ENCODE measurements at places on chromosomes 4 and X.
A peak's percentile ranks its signal among the peaks of the same experiment; 100 is the strongest.

- no peak for DNase-seq
Observed at GRCh38 chr4:100269446-100269845, 79.2 kb upstream of the DDIT4L start.

GRCh38 chr4:39205000-39205399, 22.7 kb downstream of the WDR19 start:
- DNase-seq, result no peak

- DNase-seq, result peak; percentile 15
Observed at GRCh38 chrX:48696909-48697727, 584 bp downstream of the SUV39H1 start.

DNA sequence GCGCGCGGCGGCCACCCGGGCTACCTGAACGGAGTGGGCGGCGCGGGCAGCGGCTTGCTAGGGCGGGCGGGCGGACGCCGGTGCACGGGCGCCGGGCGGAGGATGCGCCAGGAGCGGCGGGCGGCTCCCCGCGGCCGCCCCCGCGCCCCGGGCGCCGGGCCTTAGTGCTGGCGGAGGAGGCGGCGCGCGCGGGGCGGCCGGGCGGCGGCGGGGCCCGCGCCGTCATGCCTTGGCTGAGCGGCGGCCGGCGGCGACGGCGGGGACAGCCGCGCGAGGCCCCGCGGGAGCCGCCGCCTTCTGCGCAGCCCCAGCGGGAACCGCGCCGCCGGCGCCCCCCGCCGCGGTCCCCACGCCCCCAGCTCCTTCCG, 48.2 kb downstream of the CLDN34 start:
- DNase-seq, result no peak

- peak; percentile 52 for DNase-seq
Observed at GRCh38 chrX:155056877-155057792, 13.8 kb downstream of the CMC4 start.

DNA sequence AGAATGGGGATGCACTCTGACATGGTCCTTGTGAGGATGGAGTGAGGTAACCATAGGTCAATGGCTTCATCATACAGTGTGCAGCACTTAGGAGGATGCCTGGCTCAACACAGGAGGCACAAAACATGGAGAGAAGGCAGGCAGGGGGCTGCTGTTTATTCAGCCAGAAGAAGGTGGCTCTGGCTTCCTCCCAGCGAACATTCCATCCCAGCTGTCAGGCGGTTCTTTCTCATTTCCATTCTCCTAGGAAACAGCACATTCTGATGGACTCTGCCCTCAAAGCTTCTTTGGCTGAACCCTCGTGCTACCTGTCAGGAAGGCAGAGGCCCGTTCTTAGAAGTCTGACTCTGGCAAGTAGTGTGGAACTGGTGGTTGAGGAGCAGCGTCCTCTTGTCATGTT, 18.6 kb downstream of the STK32B start:
- no peak for DNase-seq

DNA sequence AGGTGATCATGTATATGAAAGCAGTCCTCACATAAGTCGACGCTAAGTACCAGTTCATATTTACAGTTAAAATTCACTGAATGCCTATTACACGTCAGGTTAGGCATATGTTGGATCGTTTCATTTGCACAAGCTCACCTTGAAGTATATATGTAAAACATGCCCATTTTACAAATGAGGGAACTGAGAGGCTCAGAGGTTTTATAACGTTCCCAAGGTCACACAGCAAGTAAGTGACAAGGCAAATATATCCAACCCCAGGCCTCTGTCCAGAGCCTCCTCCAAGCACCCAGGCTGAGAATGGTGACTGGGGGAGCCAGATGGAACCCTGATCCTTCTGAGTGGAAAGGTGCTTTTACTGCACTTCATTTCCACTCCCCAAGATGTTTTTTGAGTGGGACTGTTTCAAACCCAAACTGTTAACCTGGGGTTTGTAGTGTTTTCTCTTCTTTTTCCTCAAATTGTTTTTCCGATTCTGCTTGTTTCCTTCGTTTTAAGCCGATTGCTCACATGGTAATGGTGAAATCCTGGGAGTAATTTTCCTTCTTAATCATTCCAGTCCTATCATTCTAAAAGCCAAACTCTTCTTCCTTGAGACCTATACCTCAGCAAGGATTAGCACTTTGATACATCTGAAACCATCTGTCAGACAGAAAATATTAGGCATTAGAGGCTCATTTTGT, 791 bp downstream of the SMIM20 start:
- DNase-seq, result no peak

DNA sequence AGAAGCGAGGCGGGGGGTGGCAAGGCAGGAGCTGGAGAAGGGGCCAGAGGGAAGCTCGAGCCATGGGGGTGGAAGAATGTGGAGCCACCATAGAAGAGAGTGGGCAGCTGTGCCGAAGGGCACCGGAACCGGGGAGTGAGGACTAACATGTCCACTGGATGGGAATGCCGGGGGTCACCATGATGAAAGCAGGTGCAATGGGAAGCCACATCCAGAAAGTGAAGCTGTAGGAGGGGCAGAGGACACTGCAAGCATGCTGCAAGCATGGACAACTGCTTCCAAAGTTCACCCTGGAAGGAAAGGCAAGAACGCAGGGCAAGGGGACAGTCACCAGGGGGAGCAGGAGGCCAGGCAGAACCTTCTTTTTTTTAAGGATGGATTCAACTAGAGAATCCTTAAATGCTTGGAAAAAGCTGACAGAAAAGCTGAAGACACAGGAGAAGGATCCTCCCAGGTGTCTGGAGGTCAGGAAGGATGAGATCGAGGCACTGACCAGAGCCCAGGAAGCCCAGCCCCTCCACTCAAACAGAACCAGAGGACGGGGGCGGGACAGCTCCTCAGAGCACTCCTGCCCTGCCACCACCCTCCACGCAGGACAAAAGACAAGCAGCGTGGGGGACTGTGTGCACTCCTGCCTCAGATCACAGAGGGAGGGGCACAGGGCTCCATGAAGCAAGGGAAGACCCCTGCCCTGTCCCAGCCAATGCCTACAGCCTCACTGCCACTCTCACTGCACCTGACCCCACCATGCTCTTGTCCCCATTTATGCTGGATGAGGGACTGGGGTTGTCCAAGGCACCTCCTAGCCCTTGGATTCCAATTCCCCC, 169.2 kb downstream of the AFAP1 start:
- DNase-seq, result no peak

DNA sequence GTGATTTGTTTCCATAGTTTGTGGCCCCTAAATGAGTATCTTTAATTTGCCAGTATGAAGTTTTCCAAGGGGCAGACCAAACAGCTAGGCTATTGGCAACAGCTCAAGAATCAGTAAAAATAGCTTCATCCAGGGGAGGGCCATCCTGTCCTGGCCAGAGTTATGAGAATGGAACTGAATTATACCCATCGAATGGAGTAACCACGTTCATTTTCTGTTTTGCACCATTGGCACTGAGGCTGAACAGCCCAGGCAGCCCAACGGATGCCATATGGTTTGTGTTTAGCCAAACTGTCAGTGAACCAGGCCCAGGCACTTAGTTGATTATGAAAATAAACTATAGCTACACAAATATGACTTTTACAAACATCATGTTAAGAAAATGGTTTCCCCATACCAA, 17.7 kb upstream of the ASB5 start:
- DNase-seq, result no peak

DNA sequence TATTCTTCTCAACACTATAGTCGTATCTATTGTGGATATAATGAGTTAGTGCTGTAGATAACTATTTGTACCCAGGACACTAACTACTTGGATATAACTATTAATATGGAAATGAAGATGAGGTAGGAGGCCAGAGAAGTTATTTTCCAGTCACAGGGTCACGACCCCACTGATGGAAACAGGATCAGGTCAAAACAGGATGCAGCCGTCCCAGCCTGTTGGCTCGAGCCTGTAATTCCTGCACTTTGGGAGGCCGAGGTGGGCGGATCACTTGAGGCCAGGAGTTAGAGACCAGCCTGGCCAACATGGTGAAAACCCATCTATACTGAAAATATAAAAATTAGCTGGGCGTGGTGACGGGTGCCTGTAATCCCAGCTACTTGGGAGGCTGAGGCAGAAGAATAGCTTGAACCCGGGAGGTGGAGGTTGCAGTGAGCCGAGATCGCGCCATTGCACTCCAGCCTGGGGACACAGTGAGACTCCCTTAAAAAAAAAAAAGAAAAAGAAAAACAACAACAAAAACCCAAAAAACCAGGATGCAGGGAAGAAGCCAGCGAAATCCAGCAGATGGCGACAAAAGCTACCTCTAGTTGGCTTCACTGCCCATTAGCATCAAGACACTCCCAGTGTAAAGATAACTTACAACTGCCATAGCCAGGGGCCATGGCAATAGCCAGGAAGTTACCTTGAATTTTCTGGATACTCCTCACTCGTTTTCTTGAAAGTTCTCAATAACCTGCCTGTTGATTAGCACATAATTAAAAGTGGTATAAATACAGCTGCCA, 37.9 kb upstream of the NKAP start:
- DNase-seq, result peak; percentile 30

- DNase-seq, result no peak
Observed at GRCh38 chrX:341541-342101, 23.0 kb upstream of the GTPBP6 start.
